ENCODE measurements at places on chromosomes 7 and 10.

DNA sequence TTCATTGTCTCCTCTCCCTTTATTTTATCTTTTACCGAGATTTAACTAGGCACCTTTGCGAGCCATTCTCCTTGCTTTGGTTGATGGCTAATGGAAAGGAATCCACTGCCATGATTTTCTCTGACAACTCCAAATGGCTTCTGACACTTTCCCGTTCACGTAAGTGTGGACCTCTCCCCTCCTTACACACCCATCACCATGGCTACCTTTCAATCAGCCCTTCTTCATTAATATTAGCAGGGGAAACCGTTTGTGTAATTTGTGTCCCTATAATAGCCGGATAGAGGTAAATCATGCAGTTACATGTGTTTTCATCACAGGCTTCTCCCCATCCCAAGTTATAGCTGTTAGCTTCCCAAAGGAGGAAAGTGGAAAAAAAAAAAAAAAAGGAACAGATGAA lies 767.3 kb downstream of the MAGI2 start:
- no peak for DNase-seq

DNA sequence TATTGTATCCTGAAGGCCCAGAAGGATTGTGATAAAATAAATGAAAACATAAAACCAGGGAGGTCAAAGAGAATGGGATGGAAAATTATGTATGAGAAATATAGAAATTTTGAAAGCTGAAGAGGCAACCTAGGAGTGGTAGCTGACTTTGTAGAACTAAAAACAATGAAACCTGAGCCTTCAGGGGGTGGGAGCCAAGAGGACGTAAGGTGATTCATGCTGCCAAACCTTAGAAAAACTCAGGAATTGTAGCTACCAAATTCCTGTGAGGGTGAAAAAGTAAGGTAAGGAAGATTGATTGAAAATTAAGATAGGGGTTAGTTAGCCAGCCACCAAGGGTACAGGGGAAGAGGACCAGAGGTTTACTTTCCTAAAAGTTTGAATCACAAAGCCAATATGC lies 213.2 kb downstream of the KCND2 start:
- no peak for DNase-seq

GRCh38 chr7:45184326-45185027 lies 26.9 kb downstream of the RAMP3 start:
- peak; percentile 6 for DNase-seq

DNA sequence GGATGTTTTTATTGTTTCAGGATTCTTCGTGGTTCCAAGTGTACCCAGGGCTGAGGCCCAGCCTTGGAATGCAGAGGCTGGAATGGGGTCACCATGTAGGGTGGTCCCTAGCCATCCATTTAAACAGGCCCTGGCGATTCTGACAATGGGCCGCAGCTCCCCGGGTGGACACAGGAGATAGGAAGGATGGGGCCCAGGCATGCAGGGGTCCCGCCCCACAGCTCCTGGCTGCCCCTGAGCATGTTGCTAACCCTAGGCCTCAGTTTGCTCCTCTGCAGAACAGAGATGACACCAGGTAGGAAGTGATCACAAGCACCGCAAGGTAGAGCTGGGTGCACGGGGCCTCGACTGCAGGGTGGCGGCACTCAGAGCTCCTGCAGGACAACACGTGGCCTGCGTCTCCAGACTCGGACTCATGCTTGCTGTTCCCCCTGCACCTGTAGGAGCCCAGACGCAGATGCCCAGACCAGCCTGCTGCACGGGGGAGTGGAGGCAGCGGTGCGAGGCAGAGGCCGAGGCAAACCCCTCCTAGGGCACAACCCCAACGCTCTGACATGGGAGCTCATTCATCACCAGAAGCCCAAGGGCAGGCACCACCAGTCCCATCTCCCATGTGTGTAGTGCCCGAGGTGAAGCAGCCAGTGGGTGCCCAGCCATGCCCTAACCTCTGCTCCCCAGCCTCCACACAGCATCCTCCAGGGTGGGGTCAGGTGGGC lies 25.5 kb downstream of the VIPR2 start:
- DNase-seq: no peak

DNA sequence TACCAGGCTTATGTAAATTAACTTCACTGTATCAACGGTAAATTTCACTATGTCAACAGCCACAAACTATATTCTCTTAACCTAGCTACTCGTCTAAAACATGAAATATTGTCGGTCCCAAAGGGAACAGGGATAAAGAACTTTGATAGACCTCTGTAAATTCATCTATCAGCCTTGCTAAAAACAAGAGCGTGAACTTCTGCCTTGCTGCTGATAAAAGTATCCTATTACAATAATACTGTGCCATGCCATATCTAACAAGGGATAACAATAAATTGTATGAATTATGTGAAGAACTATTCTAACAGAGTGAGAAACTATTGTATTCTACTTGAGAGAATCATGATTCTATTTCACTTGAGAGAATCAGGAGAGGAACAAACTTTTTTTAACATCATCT lies 117.2 kb downstream of the CNOT4 start:
- no peak for DNase-seq

GRCh38 chr7:105885387-105886111 lies 9.2 kb upstream of the ATXN7L1 start:
- DNase-seq: no peak

- DNase-seq: peak; percentile 43
These were observed 8.9 kb downstream of the GLI3 start for GRCh38 chr7:42227936-42228591.

DNA sequence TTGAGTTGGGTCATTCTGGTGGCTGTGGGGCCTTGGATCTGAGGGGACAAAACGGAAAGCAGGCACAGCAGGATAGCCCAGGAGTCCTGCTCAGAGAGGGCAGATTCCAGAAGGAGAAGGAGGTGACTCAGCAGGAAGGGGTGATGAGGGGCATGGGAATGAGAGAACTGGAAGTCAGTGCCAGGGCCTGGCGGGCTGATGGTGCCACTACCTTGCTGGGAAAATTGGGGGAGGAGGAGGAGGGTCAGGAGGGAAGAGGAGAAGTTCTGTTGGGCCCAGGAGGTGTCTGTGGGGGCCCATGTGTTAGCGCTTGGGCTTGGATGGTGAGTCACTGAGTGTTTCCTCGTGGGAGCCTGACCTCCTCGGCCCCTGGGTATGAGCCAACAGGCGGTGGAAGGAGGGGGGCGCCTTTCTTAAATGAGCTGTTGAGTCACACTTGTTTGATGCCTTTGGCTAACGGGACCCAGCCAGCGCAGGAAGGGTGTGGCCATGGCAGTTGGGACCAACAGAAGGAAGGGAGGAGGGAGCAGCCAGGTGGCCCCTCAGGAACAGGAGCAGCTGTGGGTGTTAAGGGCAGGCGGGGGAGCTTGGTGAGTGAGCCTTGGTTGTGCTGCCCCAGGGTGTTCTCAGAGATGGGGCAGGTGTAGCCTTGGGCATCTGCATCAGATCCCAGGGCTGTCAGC lies 130.0 kb upstream of the BTBD16 start:
- peak; percentile 87 for DNase-seq

GRCh38 chr10:97596101-97597082 lies 6.9 kb downstream of the C10orf62 start:
- DNase-seq: no peak

DNA sequence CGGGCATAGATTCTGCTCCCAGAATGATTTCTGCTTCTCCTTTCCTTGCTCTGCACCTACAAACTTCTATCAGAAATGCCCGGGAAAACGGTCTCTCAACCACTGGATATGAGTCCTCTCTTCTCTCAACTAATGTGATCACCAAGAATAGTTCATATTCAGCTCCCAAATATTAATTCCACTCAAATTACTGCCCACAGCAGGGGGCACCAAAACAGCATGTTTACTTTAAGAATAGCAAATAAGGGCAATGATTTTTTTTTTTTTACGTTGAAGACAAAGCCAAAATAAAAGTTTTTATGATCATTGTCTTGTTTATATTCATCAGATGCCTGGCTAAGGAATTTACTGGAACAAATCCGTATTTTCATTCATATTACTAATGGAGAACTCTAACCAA lies 94.9 kb upstream of the PRSS1 start:
- no peak for DNase-seq

DNA sequence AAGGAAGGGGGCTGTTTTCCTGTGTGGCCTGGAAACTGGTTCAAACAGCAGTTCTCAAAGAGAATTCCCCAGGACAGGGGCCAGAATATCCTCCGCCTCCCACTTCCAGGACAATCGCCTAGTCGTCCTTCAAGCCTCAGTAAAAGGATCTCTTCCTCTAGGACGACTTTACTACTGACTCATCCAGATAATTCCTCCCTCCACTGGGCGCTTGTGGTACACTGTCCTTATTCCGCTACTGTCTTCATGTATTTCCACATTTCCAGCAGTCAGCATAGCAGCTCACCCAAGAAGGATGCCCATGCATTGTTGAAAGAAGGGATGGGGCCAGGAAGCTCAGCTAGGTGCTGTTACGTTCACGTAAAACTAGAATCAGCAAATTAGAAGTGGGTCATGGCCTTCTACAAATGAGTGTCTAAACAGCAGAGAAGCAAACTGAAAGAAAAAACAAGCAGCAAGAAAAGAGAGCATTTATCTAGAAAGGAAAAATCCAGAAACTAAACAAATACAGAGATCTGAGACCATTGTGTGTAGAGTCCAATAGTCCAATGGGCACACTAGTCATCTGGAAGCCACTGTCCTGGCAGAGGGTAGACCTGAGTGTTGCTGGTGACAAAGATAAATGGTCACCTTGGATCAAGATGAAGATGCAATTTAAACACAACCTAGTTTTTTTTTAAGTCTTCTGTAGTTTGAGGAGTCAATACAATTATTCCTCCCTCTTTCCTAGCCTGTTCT lies 26.3 kb downstream of the CLRN3 start:
- DNase-seq: no peak

DNA sequence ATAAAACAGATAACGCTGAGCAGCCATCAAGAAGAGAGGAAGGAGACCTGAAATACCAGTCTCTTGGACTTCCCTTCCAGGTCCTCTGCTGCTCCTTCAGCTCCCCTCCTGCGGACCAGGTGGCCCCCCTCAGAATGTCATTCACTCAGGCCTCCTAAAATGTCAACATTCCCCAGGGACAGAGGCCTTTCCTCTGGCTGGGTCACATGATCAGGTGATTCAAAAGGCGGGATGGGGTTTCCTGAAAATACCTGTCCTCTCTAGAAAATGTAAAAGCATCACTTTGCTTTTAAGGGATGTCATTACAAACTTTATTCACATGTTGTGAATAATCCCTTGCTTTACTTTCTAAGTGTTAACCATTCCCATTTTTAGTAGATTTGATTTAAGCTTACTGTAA lies 311.1 kb downstream of the INHBA start:
- no peak for DNase-seq

- no peak for DNase-seq
These were observed 27.6 kb downstream of the MKI67 start for GRCh38 chr10:128098631-128099030.

GRCh38 chr10:132624061-132624846 lies 86.7 kb downstream of the INPP5A start:
- DNase-seq: peak; percentile 23

DNA sequence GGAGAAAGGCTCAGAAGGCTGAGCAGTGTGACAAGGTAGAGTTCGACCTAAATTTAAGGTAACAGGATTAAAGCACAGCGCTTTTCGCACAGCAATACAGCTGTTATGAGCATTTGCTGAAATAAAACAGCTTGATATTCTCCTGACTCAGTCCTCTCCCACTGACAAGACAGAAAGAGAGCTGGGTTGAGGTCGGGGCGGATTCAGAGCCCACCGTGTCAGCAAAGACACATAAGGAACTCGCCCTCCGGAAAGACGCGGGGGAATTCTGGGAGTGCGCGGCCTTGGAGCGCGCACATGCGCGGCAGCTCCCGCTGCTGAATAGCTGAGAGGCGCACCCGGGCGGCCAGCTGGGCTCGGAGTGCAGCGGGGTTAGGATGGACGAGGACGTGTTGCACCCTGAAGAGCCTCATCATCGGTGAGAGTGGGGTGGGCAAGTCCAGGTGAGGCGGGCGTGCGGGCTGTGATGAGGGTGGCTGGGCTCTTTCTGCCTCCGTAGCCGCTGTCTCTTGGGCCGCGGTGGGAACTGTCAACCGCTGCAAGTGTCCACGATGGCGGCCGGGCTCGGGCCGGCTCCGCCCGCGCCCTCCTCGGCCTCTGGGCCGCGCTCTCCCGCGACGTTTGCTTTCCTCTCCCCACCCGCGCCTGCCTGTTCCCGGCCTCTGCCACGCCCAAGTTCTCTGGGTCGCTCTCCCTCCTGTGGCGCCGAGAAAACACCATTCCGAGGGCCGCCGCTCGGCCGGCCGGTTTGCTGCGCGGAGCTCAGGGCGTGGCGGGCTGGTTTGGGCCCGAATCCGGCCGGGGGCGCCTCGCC lies 120.6 kb downstream of the LYZL1 start:
- DNase-seq: peak; percentile 77

DNA sequence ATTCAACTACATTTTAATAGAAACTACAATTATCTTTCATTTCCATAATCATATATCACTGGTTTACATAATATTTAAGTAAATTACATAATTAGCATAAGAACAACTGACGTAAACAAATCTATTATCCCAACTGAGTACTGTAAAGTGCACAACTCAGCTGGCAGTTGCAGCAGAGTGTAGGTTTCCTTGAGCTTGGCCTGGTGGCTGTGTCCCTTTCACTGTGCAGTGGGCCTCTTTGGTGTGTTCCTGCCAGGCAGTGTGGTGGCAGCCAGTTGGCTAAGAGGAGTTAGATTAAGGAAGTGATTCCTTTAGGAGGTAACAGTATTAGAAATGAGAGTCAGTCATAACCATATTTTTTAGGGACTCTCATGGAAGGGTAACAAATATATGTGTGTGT lies 7.0 kb downstream of the NRG3 start:
- no peak for DNase-seq

DNA sequence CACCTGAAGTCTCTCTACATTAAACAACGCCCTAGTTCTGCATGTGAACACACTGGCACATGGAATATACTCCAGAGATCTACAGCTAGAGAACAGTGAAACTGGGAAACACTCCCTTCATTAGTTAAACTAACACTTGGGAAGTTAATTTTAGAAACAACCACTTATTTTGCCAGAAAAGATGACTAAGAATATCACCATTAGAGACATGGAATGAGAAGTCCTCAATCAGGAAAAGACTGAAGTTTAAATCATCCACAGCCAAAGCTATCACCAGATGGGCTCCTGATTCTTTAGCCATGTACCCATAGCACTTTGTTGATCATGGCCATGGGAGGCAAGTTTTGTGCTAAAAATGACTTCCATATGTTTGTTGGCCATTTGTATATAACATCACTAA lies 719.5 kb downstream of the KCNMA1 start:
- DNase-seq: no peak

DNA sequence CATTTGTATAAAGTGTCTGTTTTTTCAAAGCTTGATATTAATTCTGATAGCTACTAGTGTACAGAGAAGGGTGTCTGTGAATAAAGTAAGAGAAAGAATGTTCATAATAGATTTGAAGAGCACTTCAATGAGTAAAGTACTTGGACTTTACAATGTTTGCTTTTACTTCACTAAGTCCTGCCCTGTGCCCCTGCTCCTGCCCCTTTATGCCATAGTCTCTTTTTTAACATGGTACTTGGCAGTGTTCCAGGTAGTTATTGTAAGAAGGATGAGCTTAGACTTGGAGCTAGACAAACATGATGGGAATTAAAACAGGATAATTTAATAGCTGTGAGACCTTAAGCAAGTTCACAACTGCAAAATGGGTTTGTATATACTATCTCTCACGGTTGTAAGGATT lies 41.0 kb downstream of the ZEB1 start:
- DNase-seq: no peak

Data from ovary (tissue), 10 donors.